ENCODE measurements at places on chromosomes 5 and 9. TPM values are rescaled to one million over a fixed set of nuclear protein-coding genes. Genes with fewer than 3 reads are reported as not detected.

HSD17B3 gene
- not detected for total RNA-seq

GRCh38 chr9:95097279-95097678 is 220.2 kb downstream of the FANCC start:
- DNase-seq: no peak

- DNase-seq: no peak
These were observed 3.5 kb downstream of the SHB start for GRCh38 chr9:38065369-38066075.

REEP2 gene
- 1.8 TPM for total RNA-seq

BNC2 gene
- total RNA-seq: not detected

DNA sequence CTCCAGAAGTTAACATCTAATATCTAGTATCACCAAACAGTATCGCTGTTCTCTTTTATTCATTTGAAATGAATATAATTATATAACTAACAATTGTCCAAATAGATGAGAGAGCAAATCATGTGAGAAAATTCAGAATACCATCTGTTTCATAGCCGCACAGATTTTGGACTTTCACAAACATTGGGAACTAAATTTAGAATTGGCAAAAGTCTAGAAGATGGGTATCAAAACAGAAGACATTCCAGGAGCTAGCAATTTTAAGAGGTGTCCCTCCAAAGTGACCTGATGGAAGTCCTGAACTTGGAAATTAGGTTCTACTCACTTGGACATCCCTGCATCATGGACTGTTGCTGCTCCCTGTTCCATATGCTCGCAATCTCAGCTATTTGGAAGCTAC is 57.0 kb upstream of the FSD1L start:
- no peak for DNase-seq

GRCh38 chr9:83501565-83501964 is 36.6 kb downstream of the FRMD3 start:
- no peak for DNase-seq

DNA sequence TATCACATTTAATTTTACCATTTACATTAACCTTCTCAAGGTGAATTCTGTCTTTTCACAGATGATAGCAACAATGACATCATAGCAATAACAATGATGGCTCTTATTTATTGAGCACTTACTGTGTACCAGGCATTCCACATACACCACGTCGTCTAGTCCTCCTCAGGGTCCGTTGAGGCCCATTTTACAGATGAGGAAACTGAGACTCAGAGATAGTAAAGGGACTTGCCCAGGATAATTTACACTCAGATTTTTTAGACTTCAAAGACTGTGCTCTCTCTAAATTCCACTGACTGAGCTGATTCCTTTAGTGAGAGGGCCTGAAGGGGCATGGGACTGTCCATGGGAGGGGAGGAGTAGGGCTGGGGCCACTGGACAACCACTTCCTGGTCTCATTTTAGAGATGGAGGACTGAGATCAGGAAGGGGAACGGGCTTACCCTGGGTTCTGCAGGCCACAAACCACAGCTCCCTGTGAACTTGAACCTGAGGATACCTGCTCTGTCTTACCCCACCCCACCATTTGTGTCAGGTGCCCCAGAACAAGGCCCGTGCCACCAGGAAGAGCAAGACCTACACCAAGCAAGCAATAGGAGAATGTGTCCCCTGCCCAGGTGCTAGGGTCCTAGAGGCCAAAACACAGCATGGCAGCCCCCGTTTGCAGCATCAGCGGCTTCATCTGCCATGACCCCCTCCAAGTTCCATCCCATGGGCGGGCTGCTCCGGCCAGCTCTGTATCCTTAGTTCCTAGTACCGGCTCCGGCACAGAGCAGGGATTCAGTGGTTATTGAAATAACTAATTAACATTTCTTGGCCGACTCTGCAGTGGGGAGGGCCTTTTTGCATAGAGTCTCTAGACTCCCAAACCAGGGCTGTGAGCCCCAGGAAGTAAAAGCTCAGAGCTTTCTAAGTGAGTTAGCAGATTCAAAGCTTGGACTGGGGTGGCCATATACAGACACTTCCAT is 96.6 kb downstream of the RGS3 start:
- DNase-seq: no peak
